Fibroblast of lung (primary cell): ENCODE measurements at places on chromosomes 6 and 20. TPM values are rescaled to one million over a fixed set of nuclear protein-coding genes. Genes with fewer than 3 reads are reported as not detected.

EDEM2 gene
- 61.4 and 99.4 TPM in 2 replicates for total RNA-seq

ZBP1 gene
- total RNA-seq, result not detected in 2 replicates

ENPP4 gene
- 3.6 and 4.0 TPM in 2 replicates for total RNA-seq

BFSP1 gene
- 1.8 and 2.3 TPM in 2 replicates for total RNA-seq

SLC17A4 gene
- not detected in 2 replicates for total RNA-seq

SRMS gene
- total RNA-seq, result not detected in 2 replicates
